ENCODE measurements at places on chromosomes 13 and 19.
A peak's percentile ranks its signal among the peaks of the same experiment; 100 is the strongest.

DNA sequence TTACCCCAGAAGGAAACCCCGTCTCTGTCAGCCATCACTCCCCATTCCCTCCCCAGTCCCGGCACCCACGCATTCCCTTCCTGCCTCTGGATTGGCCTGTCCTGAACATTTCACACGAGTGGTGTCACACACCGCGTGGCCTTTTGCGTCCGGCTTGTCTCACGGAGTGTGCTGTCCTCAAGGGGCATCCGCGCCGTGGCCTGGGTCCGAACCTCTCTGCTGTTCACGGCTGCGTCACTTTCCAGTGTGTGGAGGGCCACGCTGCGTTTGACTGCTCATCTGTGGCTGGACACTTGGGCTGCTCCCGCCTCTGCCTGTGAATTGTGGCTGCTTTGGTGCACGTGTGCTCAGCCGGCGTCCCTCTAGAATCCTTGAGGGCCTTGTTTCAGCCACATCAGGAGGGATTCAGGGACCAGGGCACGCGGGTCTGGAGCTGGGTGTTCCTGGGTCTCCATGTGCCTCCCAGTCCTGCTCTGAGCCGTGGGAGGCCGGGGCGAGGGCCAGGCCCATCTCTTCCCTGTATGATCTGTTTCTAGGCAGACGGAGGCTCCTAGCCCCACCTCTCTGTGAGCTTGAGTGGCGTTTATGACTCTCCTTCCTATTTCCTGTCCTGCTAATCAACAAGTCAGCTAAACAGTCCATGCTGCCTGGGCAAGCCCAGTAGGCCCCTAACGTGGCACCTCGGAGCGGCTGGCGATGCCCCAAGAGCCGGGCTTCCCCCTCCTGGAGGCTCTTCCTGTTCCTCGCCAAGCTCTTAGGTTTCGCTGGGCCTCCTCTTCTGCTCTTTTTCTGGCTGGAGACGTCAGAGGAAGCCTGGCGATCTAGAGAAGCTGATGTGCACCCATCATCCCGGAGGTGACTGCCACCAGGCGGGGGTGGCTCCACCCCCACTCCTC is 8.1 kb downstream of the STK11 start:
- peaks cover 54% of the 10 kb centered on the region for H3K4me1 ChIP-seq
- H3K4me3 ChIP-seq: peak overlapping the region; percentile 26
- H3K36me3 ChIP-seq: peaks cover 22% of the 10 kb centered on the region
- H3K27ac ChIP-seq: peak overlapping the region; percentile 80
- H3K27me3 ChIP-seq: no peaks in the 10 kb centered on the region

GRCh38 chr13:41032691-41033376 is 13.7 kb upstream of the ELF1 start:
- no peak overlapping the region for H3K27ac ChIP-seq
- no peaks in the 10 kb centered on the region for H3K4me1 ChIP-seq
- no peaks in the 10 kb centered on the region for H3K27me3 ChIP-seq
- no peak for DNase-seq

- no peak overlapping the region for H3K4me3 ChIP-seq
- H3K4me1 ChIP-seq: no peaks in the 10 kb centered on the region
- H3K27ac ChIP-seq: no peak overlapping the region
- no peak for DNase-seq
These were observed 783.3 kb upstream of the ATXN8OS start for GRCh38 chr13:69324090-69324886.

DNA sequence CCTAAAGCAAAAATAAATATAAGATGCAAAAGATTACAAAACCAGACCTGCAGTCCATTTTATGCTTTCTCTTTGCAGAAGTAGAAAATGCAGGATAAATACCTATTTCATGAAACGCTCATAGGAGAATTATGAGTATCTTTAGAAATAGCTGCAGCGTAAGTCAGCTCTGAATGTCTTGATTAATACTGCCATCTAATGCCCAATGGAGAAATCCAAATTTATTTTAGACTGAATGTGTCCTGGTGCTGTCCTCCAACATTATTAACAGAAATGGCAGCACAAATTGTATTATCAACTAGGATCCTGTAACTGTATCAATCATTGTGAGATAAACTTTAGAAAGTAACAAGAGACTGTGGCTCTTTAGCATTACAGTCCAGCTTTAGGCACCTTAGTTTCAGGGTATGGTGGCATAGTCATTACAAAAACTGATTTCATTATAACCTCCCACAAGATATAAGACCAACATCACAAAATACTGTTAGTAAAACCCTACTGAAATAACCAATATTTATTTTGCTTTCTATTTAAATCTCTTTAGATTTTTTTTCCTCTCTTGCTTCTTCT is 162.1 kb upstream of the MIR17HG start:
- H3K36me3 ChIP-seq: no peaks in the 10 kb centered on the region
- H3K27me3 ChIP-seq: no peaks in the 10 kb centered on the region
- H3K4me1 ChIP-seq: no peaks in the 10 kb centered on the region
- no peak overlapping the region for H3K27ac ChIP-seq

GRCh38 chr13:64488731-64489130 is 2741.4 kb downstream of the PCDH9 start:
- H3K4me3 ChIP-seq: no peak overlapping the region
- no peak for DNase-seq
- H3K27me3 ChIP-seq: no peaks in the 10 kb centered on the region
- no peaks in the 10 kb centered on the region for H3K36me3 ChIP-seq
- no peak overlapping the region for H3K27ac ChIP-seq

DNA sequence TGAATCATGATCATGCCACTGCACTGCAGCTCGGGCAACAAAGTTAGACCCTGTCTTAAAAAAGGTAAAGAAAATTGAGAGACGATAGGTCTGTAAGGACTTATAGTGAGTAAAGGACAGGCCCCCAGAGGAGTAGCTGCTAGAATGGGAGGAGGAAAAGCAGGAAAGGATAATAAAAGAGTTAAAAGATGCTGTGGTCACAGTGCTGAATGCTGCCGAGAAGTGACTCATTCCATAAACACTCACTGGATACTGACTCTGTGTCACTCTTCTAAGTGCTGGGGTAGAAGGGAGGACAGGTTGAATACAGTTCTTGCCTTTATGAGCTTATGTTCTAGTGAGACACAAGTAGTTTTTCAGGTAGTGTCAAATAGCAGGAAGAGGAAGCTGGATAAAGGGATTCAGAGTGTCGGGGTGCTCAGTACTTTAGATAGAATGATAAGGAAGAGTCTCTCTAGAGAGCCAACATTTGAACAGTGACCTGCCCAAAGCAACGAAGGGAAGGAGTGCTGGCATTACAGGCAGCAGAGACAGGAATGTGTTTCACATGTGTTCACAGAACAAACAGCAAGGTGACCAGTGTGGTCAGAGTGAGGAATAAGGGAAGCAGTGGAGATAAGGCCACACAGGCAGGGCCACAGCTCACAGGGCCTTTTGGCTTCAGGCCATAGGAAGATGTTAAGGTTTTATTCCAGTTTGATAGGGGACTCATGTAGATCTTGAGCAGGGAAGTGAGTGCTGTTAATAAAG is 1240.5 kb downstream of the UQCRFS1 start:
- H3K36me3 ChIP-seq: no peaks in the 10 kb centered on the region
- DNase-seq: no peak
- peaks cover 2% of the 10 kb centered on the region for H3K27me3 ChIP-seq
- no peaks in the 10 kb centered on the region for H3K4me1 ChIP-seq

DNA sequence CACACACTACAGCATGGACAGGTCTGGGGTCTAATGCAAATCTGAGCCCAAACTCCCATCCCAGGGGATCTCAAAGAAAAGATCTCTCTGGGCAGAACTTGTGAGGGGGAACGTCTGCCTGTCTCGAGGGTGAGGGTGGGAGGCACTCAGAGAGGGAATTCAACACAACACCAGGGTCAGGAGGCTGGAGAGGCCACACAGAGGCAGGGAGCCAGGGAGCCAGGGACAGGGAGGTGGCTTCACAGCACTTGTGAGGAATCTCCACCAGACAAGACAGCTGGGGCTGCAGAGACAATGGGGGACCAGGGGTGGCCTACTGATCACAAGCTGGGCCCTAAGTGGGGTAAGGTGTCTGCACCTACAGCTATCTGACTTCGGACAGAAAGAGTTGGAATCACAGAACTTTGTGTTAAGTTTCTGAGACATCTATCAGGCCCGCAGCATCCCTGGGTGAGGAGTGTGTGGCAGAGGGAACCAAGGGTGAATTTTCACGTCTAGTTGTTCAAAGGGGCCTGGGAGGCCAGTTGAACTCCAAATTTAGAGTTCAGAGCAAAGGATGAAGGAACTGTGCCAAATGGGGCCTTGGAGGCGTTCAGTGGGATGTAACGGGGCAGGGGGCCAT is 12.7 kb upstream of the AKAP8L start:
- H3K4me1 ChIP-seq: peaks cover 44% of the 10 kb centered on the region
- no peak for DNase-seq
- H3K27me3 ChIP-seq: no peaks in the 10 kb centered on the region
- peak overlapping the region; percentile 87 for H3K4me3 ChIP-seq
- peak overlapping the region; percentile 60 for H3K27ac ChIP-seq
- peaks cover 29% of the 10 kb centered on the region for H3K36me3 ChIP-seq

- no peaks in the 10 kb centered on the region for H3K27me3 ChIP-seq
- peaks cover 5% of the 10 kb centered on the region for H3K4me1 ChIP-seq
- DNase-seq: peak; percentile 74
- H3K36me3 ChIP-seq: no peaks in the 10 kb centered on the region
These were observed 746.6 kb downstream of the UQCRFS1 start for GRCh38 chr19:28466107-28467045.

DNA sequence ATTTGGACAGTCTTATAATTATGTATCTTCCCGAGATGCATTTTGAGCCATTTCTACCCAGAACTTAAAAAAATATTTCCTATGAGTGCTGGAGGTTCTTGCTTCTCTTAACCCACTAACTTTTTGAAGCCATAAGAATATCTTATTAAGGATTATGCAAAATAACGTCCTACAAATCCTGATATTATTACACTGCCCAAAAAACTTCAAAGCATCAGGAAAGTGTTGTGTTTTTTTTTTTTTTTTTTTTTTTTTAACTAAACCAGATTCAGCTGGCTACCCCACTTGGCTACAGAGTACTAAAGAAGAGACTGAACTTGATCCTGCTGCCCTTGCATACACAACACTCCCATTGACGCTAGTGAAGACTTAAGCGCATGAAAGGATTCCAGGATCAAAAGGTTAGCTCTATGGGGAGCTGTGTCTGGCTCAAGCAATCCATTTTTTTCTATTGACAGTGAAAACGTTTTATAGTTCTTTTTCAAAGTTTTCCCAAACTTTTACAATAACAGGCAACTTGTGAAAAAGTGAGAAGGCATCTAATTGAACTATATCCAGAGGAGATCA is 141.4 kb downstream of the KCNRG start:
- no peak overlapping the region for H3K4me3 ChIP-seq
- peaks cover 5% of the 10 kb centered on the region for H3K4me1 ChIP-seq
- no peak overlapping the region for H3K27ac ChIP-seq
- no peaks in the 10 kb centered on the region for H3K36me3 ChIP-seq
- no peaks in the 10 kb centered on the region for H3K27me3 ChIP-seq

- H3K36me3 ChIP-seq: no peaks in the 10 kb centered on the region
- H3K27ac ChIP-seq: no peak overlapping the region
- H3K27me3 ChIP-seq: no peaks in the 10 kb centered on the region
- H3K4me1 ChIP-seq: no peaks in the 10 kb centered on the region
- no peak overlapping the region for H3K4me3 ChIP-seq
These were observed 26.5 kb downstream of the ENOX1 start for GRCh38 chr13:43760257-43760656.

DNA sequence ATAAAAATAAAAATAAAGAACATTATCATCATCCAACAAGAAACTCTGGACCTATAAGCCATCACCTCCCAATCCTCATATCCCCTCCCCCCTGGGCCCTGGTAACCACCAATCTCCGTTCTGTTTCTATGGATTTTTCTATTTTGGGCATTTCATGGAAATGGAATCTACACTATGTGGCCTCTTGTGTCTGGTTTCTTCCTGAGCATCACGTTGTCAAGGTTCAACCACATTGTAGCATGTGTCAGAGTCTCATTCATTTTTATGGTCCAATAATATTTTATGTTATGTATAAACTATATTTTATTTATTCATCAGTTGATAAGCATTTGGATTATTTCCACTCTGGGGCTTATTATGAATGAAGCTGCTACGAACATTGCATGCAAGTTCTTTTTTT is 26.9 kb downstream of the SULT2B1 start:
- no peaks in the 10 kb centered on the region for H3K27me3 ChIP-seq
- H3K36me3 ChIP-seq: no peaks in the 10 kb centered on the region
- peaks cover 5% of the 10 kb centered on the region for H3K4me1 ChIP-seq
- no peak overlapping the region for H3K4me3 ChIP-seq

GRCh38 chr19:30565636-30566035 is 193.5 kb downstream of the ZNF536 start:
- H3K4me1 ChIP-seq: no peaks in the 10 kb centered on the region
- no peaks in the 10 kb centered on the region for H3K27me3 ChIP-seq
- no peak overlapping the region for H3K27ac ChIP-seq

- no peak overlapping the region for H3K27ac ChIP-seq
- no peaks in the 10 kb centered on the region for H3K27me3 ChIP-seq
- no peak overlapping the region for H3K4me3 ChIP-seq
These were observed 133.2 kb downstream of the GPC5 start for GRCh38 chr13:91531646-91532045.

GRCh38 chr13:77406644-77407440 is 79.9 kb upstream of the MYCBP2 start:
- no peak overlapping the region for H3K27ac ChIP-seq
- H3K27me3 ChIP-seq: no peaks in the 10 kb centered on the region
- H3K4me1 ChIP-seq: no peaks in the 10 kb centered on the region
- DNase-seq: no peak

DNA sequence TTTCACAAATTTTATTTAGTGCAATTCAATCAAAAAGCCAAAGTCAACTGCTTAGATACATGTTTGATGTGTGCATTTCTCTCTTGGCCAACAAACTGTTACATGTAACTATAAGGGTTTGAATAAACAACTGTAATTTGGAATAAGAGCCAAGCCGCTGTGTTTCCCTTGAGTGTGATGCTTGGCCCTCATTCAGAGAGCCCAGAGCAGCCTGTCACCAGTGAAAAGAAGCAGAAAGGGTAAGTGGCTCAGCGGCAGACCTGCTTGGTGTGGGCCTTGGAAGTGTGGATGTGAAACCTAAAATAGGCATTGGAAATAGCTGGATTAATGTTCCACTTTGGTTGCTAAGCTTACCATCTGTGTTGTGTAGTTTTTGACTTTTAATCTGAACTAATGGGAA is 924.6 kb downstream of the OLFM4 start:
- no peaks in the 10 kb centered on the region for H3K36me3 ChIP-seq
- no peak overlapping the region for H3K4me3 ChIP-seq
- H3K27ac ChIP-seq: no peak overlapping the region

GRCh38 chr13:23644527-23645138 is 74.4 kb downstream of the TNFRSF19 start:
- no peaks in the 10 kb centered on the region for H3K36me3 ChIP-seq
- H3K27ac ChIP-seq: no peak overlapping the region
- H3K4me3 ChIP-seq: no peak overlapping the region
- DNase-seq: no peak
- H3K4me1 ChIP-seq: no peaks in the 10 kb centered on the region

Measured in CD4-positive, alpha-beta T cell (primary cell).